ENCODE measurements at places on chromosomes 7 and 10.

DNA sequence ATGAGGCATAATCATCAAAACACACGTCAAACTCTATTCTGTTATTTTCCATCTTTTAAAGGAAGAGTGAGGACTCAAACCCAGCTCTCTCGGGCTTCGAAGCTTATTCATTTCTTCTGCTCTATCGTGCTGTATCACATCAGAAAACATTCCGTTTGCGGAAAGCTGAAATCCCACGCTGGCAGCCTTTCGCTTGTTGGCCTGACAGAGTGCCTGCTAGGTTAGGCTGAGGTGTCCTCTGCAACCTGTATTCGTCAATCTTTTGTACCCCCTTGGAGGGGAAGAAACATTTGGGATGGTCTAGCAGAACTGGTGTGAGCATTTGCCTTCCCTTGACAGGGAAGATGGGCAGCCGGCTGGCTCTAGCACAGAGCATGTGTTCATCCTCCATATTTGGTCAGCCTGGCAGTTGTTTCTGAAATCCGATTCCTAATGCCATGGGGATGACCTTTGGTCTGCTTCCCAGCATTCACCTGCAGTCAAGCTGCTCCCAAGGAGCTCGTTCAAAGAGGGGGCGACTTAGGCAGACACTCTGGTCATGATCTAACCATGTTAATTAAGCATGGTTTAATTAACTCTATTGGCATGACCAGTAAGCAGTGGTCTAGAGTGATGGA lies 55.2 kb downstream of the TACC2 start:
- no peak for DNase-seq

GRCh38 chr10:62895063-62895462 lies 78.9 kb upstream of the EGR2 start:
- no peak for DNase-seq

GRCh38 chr10:123998197-123999141 lies 94.9 kb downstream of the CHST15 start:
- DNase-seq = no peak

DNA sequence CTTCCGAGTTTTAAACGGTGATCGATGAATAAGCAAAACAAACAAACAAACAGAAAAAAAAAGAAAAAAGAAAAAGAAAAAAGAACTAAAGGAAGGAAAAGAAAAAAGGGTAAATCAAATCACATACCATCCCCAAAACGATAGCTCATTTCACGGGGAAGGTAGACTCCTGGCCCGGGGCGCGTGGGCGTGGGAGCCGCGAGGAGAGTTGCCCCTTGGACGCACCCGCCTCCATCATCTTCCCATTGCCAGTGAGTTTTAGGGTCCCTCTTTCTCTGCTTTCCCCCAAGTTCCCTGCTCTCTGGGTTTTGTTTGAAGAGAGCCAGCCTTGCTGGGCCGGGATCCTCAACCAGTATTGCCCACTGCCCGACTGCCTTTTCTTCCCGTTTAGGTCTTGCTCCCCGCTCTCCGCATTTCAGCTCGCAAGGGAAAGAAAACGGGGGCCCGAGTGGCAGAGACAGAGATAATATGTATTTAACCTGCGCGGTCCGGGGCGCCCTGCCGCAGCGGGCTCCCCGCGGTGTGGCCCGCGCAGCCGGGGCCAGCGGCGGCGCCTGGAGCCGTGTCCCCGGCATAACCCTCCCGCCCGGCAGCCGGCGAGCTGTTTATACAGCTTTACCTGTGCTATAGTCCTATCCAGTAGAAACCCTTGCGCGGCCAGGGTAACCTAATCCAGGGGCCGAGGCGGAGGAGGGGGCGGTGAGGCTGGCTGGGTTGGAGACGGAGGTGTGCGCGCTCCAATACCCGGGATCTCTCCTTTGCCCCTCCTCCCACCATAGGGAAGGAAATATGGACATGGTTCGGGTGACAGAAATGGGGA lies 5.2 kb upstream of the GATA3 start:
- DNase-seq = no peak

- no peak for DNase-seq
Measured at GRCh38 chr10:127921753-127922145, 14.8 kb downstream of the PTPRE start.

GRCh38 chr7:139114018-139114417 lies 4.5 kb upstream of the ZC3HAV1 start:
- DNase-seq = no peak

DNA sequence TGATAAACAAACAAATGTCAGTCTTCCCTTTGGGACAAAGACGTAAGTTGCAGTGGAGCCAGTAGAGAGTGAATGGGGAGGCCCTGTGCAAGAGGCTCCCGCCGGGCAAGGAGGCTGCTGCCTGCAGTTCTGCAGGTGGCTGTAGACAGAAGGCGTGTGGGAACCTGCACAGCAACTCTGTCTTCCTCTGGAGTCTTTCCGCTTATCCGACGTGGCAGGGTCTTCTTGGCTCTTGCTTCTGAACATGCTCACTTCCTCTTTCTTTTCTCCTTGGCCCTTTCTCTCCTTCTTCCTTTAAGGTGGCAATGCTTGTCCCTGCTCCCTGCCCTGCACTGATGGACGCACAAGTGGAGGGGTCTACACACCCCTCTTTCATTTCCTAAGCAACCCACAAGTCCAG lies 122.5 kb downstream of the HIPK2 start:
- DNase-seq = no peak

DNA sequence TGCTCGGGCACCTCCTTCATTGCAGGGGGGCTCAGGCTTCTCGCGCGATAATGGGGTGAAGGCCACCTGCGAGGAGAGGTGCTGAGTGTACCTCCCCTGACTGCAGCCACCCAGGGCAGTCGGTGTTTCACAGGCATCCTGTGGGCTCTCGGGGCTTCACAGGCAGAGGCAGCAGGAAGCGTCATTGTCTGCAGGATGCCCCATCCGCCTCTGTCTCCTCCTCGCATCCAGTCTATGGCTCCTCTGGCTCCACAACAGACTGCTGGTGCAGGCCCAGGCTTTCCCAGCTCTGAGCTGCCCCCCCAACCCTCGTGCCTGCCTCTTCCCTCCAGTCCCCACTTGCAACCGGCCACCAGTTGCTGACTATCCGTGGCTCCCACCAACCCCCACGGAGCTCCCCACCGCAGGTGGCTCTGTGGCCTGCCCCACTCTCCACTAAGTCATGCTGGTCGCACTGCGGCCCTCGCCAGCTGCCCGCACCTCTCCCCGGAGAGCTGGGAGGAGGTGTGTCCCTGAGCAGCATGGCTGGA lies 36.5 kb downstream of the CAMK2B start:
- DNase-seq = no peak

GRCh38 chr7:94298943-94299342 lies 95.8 kb upstream of the COL1A2 start:
- no peak for DNase-seq

- DNase-seq = no peak
Measured at GRCh38 chr10:126893206-126893605, 12.0 kb upstream of the DOCK1 start.

GRCh38 chr7:151951672-151952338 lies 4.4 kb upstream of the GALNTL5 start:
- no peak for DNase-seq

- DNase-seq = no peak
Measured at GRCh38 chr7:47477191-47478016, 104.5 kb downstream of the TNS3 start.

GRCh38 chr7:351681-352480 lies 61.9 kb downstream of the FOXL3 start:
- DNase-seq = no peak

DNA sequence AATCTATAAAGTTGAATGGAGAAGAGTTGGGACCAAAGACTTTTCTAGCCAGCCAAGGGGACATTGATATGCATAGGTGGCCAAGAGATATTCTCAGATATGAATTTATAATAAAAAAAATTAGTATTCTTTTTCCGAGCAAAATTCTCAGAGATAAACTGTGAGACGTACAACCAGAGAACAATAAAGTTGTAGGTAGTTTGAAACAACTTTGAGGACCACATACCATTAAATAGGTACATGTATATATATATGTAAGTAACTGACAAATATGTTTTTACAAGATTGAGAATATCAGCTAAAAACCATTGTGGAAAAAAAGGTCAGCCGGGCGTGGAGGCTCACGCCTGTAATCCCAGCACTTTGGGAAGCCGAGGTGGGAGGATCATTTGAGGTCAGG lies 56.5 kb downstream of the EXOC4 start:
- no peak for DNase-seq

DNA sequence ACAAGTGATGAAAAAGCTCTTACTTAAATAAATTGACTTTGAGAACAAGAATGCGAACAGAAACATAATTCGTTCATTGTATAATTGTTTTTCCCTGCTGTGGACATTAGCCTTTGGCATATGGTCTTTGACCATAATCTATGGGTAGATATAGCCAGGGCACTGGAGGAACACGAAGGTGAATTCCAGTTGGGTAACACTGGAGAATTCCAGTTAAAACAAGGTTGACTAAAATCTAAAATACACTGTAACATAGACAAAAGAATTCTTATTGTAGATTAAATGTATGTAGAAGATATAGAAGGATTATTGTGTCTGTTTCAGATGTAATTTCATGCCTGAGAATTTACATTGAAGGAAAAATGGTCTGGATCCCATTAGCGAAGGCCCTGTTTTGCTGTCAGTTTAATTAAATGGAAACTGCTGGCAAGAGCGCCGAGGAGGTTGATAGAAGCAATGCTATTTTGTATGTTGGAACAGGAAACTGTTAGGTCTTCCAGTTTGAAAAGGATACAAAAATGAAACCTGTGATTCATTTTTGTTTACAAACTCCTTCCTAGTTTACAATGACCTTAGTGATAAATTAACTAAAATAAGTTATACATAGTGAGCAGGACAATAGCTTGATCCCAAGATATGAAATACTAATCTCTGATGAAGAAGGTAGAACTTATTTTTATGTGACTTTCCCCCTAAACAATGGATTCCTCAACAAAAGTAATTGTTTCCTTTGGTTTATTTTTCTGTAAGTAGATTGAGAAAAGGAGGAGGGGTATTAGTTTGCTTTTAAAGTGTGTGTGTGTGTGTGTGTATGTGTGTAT lies 68.9 kb downstream of the ARID5B start:
- no peak for DNase-seq

GRCh38 chr7:41809116-41809515 lies 106.2 kb upstream of the INHBA start:
- no peak for DNase-seq

- peak; percentile 67 for DNase-seq
Measured at GRCh38 chr7:151687523-151688235, 168.0 kb upstream of the RHEB start.

- DNase-seq = no peak
Measured at GRCh38 chr7:30062587-30062986, 34.4 kb downstream of the PLEKHA8 start.

DNA sequence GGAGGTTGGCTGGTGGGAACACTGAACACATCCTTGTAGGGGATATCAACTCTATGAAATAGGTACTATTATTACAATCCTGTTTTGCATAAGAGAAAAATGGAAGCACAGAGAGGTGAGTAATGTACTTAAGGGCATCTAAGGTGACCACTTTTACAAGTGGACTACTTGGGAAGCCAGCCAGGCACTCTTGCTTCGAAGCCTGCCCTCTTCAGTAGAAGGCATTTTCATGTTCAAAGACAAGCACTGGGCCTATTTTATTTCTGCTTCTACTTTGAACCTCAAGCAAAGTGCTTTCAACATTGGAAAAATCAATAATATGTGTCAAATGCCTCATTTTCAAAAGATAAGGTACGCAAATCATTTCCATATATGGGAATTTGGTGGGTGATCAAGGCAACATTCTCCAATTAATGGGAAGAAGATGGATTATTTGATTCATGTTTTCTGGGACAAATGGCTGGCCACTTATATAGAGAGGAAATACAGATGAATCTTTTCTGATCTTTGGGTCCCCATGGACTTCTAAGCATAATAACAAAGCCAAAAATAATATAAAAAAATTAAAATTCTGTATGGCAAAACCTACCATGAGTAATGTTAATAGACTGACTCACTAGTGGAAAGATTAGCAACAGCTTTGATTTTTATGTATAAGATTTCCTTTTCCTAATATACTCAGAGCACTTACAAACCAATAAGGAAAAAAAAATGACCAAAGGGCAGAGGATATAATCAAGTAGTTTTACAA lies 270.2 kb downstream of the FRMD4A start:
- no peak for DNase-seq

- no peak for DNase-seq
Measured at GRCh38 chr7:80273327-80273726, 138.7 kb downstream of the GNAI1 start.

DNA sequence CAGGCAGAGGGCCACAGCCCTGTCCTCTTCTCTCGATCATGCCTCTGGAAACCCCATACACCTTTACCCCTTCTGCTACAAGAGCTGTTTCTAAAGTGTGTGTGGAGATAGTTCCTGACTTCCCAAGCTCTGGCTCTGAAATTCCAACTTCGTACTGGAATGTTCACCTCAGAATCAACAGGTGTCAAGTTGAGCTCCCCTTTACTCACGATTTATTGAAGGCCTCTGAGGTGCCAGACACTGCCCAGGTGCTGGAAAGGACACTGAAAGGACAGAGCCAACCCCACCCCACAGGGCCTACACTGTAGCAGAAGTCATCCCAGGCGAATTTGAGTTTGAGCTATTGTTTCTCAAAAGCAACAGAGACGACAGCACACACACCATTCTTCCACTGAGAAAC lies 209.9 kb upstream of the FRMD4A start:
- no peak for DNase-seq

DNA sequence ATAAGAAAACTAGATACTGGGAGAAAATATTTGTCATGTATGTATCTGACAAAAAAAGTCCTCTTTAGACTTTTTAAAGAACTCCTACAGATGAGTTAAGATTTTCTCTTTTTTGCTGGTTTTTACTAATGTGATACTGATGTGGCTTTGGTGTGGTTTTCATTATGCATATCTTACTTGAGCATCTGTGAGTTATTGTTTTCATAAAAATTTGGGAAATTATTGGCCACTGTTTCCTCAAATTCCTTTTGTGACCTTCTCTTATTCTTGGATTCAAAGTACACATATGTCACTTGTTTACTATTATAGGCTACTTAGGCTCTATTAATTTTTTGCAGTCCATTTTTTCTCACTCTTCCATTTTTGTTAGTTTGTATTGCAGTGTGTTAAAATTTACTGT lies 89.0 kb downstream of the PPP1R9A start:
- no peak for DNase-seq

DNA sequence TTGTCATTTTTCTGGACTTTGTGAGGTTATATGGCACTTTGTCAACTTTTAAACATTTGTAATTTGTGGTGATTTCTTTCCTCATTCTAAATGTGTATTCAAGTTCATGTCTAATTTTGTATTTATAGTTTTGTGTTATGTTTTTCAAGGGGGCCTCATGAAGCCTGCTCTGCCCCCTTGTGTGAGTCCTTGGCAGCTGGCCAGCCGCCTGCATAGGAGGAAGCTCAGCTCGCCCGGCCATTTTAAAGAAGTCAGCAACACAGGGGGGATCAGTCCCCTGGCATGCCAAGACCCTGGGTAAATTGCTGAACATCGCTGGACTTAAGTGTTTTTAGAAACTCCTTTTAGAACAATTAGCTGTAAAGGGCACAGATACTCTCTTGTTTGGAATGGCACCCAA lies 123.0 kb downstream of the ANLN start:
- no peak for DNase-seq

GRCh38 chr10:21758239-21758638 lies 224.2 kb downstream of the MLLT10 start:
- DNase-seq = no peak

All from epithelial cell of prostate (primary cell).